Activated CD8-positive, alpha-beta T cell treated with anti-CD3 and anti-CD28 coated beads for 36 hours (primary cell): ENCODE measurements at places on chromosomes 12 and 14. TPM values are rescaled to one million over a fixed set of nuclear protein-coding genes. Genes with fewer than 3 reads are reported as not detected.

DNA sequence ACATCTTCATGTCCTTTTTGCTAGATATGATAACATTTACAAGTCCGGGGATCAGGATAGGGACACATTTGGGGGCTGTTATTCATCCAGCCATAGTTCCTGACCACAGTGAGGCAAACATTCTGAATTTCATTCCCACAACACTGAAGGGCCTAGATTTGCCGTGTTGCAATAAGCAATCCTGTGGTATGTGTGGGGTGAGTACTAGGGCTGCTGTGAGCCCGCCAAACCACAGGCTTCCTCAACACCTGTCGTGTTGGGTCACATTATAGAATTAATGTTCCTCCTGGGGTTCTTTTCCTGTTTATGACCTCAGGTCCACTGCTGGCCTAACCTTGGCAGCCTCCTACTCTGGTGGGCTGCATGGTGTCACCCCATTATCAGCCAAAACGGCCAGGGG is 119.2 kb downstream of the TBC1D30 start:
- H3K4me3 ChIP-seq = no peak overlapping the region
- H3K4me1 ChIP-seq = no peaks in the 10 kb centered on the region
- no peak overlapping the region for H3K27ac ChIP-seq
- H3K36me3 ChIP-seq = no peaks in the 10 kb centered on the region
- H3K27me3 ChIP-seq = peaks cover 12% of the 10 kb centered on the region
- no peak for DNase-seq

GRCh38 chr14:77485256-77485655 is 13.4 kb downstream of the ISM2 start:
- no peak overlapping the region for H3K4me3 ChIP-seq
- H3K27ac ChIP-seq = no peak overlapping the region
- no peaks in the 10 kb centered on the region for H3K4me1 ChIP-seq
- DNase-seq = no peak

DNA sequence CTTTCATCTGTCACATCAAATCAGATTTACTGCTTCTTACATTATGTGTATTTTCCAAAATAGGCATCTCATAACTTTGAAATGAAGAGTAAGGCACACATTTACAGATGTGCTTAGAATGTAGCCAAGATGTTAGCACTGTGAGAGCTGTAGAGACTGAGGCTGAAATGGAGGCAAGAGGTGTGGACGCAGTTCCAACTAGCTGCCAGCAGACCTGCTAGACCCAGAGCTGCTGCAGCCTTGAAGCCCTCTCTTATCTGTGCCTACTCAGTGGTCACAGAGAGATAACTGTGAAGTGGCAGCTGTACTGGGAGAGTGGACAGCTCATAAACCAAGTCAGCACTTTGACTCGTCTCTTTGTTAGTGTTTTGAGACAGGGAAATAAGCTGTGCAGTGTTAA is 470.9 kb downstream of the CCER1 start:
- no peaks in the 10 kb centered on the region for H3K36me3 ChIP-seq
- DNase-seq = no peak
- H3K27me3 ChIP-seq = no peaks in the 10 kb centered on the region
- H3K4me3 ChIP-seq = no peak overlapping the region

INSM2 gene
- not detected for total RNA-seq

TCHP gene
- total RNA-seq = 21.0 TPM
